ENCODE measurements at places on chromosomes 12 and 14. TPM values are rescaled to one million over a fixed set of nuclear protein-coding genes. Genes with fewer than 3 reads are reported as not detected.

DNA sequence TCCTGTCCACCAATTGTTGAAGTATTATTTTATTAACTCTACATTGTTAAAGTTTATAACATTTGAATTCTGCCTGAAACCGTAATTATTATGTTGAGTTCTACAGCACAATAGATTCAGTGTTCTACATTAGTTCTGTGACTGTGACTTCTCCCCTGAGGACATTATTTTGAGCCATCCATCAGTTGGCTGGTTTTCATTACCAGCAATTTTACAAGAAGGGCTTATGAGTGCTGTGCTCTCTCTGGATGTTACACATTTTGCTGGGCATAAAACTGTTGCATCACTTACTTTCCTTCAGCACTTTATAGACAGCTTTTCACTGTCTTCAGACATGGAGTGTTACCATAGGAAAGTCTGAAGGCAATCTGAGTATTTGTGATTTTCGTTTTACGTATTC, 118.2 kb upstream of the KITLG start:
- DNase-seq, result no peak

HNRNPC gene
- 536 TPM for total RNA-seq

DNA sequence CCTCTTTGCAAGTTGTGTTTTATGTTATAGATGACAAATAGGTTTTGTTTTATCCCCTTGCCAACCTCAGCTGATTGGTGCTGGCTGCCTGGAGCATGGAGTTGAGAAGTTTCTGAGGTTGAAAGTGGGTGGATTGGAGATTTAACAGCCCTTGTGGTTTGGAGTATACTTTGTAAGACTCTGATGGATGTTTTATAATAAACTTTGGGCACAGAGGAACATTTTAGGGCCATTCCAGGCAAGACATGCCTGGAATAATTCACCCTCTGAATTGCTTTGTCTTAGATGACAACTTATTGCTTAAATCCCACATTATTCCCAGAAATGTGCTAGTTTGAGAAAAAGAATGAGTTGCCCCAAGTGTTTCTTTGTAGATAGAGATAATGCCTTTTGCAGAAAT, 158.9 kb downstream of the SLC5A8 start:
- peak; percentile 71 for DNase-seq

- peak; percentile 31 for DNase-seq
Observed at GRCh38 chr12:95547522-95548055, 3.7 kb downstream of the USP44 start.

DNA sequence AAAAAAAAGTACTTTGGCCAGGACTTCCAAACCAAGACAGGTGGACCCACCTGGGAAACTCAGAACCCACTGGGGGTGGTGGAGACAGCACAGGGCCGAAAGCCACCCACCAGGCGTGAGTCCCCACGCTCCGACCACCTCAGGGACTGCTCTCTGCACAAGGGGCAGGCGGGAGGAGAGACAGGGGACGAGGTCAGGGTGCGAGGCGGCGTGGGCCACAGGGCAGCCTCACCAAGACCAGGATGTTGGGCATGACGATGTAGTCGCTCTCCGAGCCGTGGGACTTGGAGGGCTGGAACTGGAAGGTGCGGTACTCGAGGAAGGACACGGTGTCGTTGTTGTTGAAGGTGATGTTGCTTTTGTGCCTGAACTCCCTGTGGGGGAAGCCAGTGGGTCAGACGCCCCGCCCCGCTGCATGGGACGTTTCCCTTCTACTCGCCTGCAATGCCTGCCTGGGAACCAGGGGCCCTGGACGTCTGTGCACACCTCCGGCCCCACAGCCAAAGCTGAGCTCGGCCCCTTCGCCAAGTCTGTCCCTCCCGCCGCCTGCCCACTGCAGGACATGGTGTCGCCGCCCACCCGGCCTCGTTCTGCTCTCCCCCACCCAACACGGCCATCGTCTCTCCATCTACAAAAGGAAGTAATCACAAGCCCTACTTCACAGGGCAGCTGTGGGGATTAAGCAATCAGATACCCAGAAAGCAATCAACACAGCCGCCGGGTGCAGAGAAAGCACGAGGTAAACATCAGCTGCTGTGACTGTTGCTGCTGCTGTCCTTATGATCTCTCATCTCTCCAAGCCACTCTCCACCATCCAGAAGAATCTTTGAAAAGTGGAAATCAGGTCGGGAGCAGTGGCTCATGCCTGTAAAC, 48.7 kb downstream of the SCARB1 start:
- DNase-seq, result no peak

DNA sequence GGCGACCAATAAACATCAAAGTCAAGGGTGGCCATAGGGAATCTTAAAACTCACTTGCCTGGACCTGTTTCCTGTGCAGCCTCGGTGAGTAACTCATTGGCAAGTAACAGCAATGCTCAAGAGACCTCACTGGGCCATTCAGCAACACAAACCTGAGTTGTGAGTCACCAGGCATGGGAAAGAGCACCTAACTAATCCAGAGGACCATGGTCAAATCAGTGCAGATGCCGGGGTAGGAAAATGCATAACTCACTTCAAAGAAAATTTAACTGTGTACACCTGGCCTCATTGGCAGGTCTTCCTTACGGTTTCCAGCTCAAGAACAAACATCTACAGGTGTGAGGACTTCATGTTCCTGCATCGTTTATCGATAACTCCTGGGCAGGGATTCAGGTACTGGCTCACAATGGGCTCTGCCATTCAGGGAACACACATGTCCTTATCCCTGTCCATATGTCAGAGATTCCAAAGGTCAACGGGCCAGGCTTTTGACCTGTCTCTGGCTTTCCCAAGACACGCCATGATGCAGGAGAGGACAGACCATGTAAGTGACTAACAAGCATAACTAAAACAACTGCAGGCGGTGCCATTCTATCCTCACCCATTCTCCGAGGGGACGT, 211.8 kb downstream of the ANO2 start:
- peak; percentile 14 for DNase-seq

DNA sequence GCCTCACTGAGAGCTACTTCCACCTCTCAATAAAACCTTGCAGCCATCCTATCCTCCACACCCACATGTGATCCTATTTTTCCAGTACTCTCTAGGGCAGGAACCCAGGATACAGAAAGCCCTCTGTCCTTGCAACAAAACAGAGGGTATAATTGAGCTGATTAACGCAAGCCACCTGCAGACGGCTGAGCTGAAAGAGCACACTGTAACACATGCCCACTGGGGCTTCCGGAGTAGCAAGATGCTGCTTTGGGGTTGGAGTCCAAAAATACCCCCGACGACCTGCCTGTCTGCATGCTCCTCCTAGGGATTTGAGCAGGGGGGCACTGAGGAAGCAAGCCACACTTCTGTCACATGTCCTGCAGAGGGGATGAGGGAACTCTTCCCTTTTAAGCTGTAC, 401.1 kb upstream of the FOXG1 start:
- DNase-seq, result no peak

GSC gene
- total RNA-seq, result not detected

SRRM4 gene
- 0.46 TPM for total RNA-seq

- DNase-seq, result no peak
Observed at GRCh38 chr12:80868576-80868975, 69.2 kb downstream of the LIN7A start.

DNA sequence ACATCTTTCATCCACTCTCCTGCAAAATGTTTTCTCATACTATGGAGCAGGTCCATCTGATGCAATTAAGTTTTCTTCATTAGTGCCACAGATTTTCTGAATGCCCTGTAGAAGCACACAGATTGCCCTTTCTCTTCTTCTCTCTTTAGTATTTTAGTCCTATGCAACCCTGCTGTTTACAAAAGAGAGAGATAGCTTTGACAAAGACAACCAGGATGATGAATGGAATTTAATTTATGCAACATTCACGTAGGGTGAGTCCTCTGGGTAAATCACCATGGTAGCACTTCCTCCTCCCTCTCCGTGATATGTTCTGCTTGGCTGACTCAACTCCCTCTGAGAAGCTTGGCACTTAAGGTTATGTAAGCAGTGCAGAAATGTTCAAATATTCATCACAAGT, 400.9 kb upstream of the PDE3A start:
- DNase-seq, result peak; percentile 99

GRCh38 chr12:51374361-51374760, 16.8 kb downstream of the GALNT6 start:
- DNase-seq, result no peak

ACVRL1 gene
- total RNA-seq, result 1.3 TPM

Data from astrocyte (in vitro differentiated cells and primary cell).